ENCODE measurements at places on chromosomes 3 and 15. TPM values are rescaled to one million over a fixed set of nuclear protein-coding genes. Genes with fewer than 3 reads are reported as not detected.

- H3K27me3 ChIP-seq = no peaks in the 10 kb centered on the region
- peaks cover 8% of the 10 kb centered on the region for H3K4me1 ChIP-seq
- no peak for DNase-seq
- H3K36me3 ChIP-seq = no peaks in the 10 kb centered on the region
- no peak overlapping the region for H3K4me3 ChIP-seq
These were observed 79.1 kb downstream of the SLC25A26 start for GRCh38 chr3:66299891-66300290.

- DNase-seq = no peak
- no peaks in the 10 kb centered on the region for H3K4me1 ChIP-seq
- H3K27ac ChIP-seq = no peak overlapping the region
- H3K36me3 ChIP-seq = peaks cover 32% of the 10 kb centered on the region
- H3K27me3 ChIP-seq = no peaks in the 10 kb centered on the region
These were observed 51.2 kb downstream of the CHAC1 start for GRCh38 chr15:41004490-41004889.

DNA sequence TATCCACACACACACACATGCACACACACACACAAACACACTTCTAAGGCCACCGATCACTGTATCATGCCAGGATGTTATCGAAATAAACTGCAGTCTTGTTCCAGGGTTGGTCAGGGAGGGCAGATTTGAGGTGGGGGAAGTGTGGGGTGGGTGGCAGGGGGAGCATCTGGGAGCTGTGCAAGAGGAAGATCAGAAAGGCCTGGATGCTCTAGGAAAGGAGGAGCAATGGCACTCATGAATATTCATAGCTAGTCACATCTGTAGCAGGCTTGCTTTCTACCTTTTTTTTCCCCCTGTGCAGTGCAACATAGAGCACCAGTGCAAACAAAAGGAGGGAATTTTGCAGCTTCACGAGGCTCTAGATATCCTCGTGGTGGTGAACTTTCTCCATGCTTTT lies 84.9 kb downstream of the MEIS2 start:
- no peak overlapping the region for H3K4me3 ChIP-seq
- H3K36me3 ChIP-seq = no peaks in the 10 kb centered on the region
- DNase-seq = no peak
- peaks cover 32% of the 10 kb centered on the region for H3K4me1 ChIP-seq
- H3K27me3 ChIP-seq = no peaks in the 10 kb centered on the region

The HSPBAP1 gene
- total RNA-seq = 3.0 TPM

- DNase-seq = no peak
- H3K36me3 ChIP-seq = no peaks in the 10 kb centered on the region
- H3K27me3 ChIP-seq = no peaks in the 10 kb centered on the region
- H3K4me3 ChIP-seq = no peak overlapping the region
These were observed 174.9 kb downstream of the SMAD6 start for GRCh38 chr15:66876731-66877476.

DNA sequence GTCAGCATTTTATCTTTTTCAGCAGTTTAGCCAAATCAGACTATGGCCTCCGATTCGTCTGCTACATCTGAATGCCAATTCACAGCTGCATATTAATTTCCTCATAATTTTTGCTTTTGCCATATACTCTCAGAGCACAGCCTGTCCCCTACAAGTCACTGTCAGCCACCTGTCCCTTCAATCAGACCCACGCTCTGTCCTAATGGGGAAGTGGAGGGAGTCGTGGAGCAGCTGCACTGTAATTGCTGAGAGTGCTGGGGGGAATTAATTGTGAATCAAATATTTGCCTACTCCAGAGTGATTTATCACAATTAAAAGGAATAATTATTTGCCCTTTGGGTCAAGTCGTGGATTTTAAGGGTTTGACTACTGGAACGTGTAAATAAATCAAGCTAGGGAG lies 75.5 kb downstream of the EBLN2 start:
- no peaks in the 10 kb centered on the region for H3K36me3 ChIP-seq
- H3K27me3 ChIP-seq = no peaks in the 10 kb centered on the region
- no peak for DNase-seq
- H3K27ac ChIP-seq = no peak overlapping the region
- H3K4me3 ChIP-seq = no peak overlapping the region

DNA sequence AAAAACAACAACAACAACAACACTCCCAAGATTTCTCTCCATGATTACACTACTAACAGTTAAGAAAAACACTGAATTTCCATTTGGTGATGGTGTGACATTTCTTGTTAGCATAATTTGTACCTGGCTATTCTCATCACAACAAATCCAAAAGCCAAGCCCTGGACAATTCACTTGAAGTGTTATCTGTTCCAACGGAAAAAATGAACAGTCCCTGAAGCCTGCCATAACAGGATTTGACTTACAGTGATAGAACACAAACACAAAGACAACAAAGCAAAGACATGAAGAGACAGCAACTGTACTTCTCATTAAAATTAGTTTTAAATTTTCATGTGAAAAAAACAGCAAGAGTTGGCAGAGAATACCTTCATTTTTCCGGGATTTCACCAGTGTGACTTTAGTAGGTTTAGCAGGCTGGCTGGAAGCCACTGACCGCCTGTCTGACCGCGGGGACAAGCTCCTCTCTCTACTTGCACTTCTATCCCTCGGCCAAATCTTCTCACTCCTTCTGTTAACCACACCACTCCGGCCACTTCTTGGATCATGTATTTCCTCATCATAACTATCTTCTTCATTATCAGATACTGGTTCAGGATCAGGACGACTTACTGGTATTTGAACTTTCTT lies 56.3 kb downstream of the TJP1 start:
- no peak for DNase-seq
- peaks cover 28% of the 10 kb centered on the region for H3K36me3 ChIP-seq
- H3K4me3 ChIP-seq = no peak overlapping the region
- H3K27ac ChIP-seq = no peak overlapping the region
- H3K4me1 ChIP-seq = no peaks in the 10 kb centered on the region

- DNase-seq = no peak
- H3K4me3 ChIP-seq = no peak overlapping the region
- no peaks in the 10 kb centered on the region for H3K4me1 ChIP-seq
These were observed 101.8 kb downstream of the SCN11A start for GRCh38 chr3:38949994-38950393.

- H3K27ac ChIP-seq = no peak overlapping the region
- no peak for DNase-seq
- no peaks in the 10 kb centered on the region for H3K36me3 ChIP-seq
- H3K4me3 ChIP-seq = no peak overlapping the region
- H3K27me3 ChIP-seq = no peaks in the 10 kb centered on the region
- H3K4me1 ChIP-seq = peaks cover 5% of the 10 kb centered on the region
These were observed 13.1 kb downstream of the GABRR3 start for GRCh38 chr3:98021830-98022560.

DNA sequence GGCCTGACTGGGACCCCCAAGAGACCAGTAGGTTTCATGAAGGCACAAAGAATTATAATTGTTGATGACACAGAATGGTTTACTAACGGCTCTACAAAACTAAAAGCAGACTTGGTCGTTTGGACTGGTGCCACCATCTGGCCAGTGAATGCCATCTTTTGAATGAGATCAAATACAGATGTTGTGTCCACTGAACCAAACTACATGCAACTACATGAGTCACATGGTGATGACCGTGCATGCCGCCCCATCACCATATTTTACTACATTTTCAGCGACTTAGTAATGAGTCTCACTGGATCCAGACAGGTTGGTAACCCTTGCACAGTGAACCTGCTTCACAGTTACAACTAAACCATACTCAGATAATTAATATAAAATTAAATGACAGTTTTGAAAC lies 803.3 kb downstream of the DIPK2A start:
- DNase-seq = no peak
- no peaks in the 10 kb centered on the region for H3K36me3 ChIP-seq
- H3K27me3 ChIP-seq = no peaks in the 10 kb centered on the region
- no peak overlapping the region for H3K27ac ChIP-seq
- H3K4me3 ChIP-seq = no peak overlapping the region

The SENP7 gene
- total RNA-seq = 6.1 TPM

The ANKRD63 gene
- 0.44 TPM for total RNA-seq

The ISLR gene
- 51.9 TPM for total RNA-seq

The GXYLT2 gene
- total RNA-seq = 37.3 TPM
